ENCODE measurements at places on chromosomes 7 and 10.

GRCh38 chr10:7547206-7547605 lies 119.6 kb downstream of the ITIH5 start:
- no peak for DNase-seq

DNA sequence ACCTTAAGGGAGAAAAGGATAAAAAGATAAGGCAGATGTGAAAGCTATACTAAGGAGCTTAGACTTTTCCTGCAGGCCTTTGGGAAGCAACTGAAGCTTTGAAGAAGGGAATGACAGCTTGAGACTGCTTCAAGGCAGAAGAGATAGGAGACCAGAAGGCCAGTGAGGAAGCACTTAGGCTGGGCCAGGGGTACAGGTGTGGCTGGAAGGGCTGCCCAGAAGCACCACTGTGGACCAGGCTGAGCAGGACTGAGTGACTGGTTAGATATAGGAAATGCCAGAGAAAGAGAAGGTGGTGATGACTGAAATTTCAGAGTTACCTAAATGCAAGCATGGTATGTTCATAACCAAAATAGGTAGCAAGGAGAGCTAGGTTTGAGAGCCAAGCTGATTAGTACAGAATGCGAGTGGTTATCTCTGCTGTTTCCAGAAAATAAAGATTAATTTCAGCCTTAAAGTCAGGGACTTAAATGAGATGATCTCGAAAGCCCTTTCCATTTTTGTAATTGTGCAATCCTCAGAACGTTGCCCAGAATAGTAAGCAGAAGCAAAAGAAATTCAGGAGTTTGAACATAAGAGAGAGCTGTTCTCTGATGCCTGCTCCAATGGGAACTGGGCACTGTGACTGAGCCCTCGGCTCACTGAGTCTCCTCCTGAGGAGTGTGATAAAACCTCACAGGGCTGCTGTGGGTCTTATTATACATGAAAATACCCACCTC lies 54.9 kb downstream of the MET start:
- DNase-seq = no peak

GRCh38 chr7:16065939-16066338 lies 355.4 kb downstream of the CRPPA start:
- no peak for DNase-seq

DNA sequence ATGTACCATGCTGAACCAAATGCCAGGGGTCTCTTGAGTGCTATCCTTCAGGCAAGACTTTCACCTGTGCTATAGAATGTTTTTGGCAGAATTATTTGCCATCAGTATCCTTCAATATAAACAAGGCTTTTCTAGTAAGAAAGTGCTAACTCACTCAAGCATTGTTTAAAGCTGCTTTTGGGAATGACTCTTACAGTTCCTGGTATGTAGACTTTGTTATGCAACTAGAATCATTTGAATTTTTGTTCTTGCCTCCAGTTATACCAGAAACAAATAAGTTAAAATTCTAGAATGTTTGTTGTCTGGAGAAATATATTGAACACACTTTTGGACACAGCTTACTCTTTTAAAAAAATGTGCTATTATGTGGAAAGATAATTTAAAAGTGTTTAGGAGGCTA lies 39.5 kb upstream of the RTKN2 start:
- DNase-seq = no peak

DNA sequence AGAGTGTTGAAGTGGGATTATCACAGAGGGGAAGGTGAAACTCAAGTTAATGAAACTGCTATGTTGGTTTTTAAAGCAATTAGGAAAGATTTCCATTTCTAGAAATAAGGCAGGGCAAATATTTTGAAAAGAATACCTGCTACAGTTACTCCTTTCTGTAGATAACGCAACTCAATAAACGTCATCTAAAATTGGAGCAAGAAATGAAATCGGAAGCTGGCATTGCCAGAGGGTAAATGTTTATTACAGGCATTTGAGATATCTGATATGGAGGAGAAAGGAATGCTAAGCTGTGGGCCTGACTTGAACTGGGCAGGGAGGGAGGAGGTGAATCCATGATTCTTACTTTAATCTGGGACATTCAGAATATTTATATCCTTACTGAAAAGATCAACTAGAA lies 217.0 kb upstream of the ADARB2 start:
- DNase-seq = no peak

- no peak for DNase-seq
These were observed 123.6 kb downstream of the RNF32 start for GRCh38 chr7:156764016-156764669.

DNA sequence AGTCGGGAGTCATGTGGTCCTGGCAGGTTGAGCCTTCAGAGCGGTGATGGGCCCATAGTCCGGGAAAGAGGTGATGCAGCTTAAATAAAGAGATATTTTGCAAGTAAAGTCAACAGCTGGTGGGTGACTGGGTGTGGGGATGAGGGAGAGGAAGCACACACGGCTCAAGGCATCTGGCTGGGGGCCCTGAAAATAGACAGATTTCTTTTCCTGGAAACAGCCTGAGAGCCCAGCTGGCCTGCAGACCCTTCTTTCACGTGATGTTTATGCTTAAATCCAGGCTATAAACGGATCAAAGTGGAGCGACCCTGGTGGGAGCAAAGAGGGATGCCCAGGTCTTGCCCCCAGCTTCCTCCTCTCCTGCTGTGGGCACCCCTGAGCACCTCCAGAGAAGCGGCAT lies 149.1 kb downstream of the TEX36 start:
- DNase-seq = no peak

GRCh38 chr10:93063977-93064660 lies 3.5 kb downstream of the CYP26C1 start:
- DNase-seq = no peak

DNA sequence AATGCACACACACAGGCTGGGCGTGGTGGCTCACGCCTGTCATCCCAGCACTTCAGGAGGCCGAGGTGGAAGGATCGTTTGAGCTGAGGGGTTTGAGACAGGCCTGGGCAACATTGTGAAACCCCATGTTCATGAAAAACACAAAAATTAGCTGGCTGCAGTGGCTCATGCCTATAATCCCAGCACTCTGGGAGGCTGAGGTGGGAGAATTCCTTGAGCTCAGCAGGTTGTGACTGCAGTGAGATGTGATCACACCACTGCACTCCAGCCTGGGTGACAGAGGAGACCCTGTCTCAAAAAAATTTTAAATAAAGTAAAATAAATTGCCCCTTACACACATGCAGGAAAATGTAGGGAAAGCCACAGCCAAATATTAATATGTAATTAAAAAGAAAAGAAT lies 44.1 kb downstream of the RNF32 start:
- DNase-seq = no peak

DNA sequence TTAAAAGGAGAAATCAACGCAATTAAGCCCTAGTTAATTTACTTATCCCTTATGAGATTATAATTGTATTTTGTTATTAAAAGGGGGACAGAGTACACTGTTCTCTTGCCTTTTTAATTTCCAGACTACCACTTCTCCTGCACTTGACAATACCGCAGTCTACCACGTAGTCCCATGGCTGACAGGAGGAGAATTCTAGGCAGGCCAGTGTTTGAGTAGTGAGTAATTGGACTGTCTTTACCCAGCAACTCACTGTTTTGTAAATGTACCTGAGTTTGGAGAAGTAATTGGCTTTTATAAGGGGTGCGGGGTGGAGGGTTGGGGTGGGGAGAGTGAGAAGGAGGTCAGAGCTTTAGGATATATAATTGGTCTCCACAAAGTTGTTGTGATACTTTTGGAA lies 85.4 kb downstream of the CFTR start:
- no peak for DNase-seq

DNA sequence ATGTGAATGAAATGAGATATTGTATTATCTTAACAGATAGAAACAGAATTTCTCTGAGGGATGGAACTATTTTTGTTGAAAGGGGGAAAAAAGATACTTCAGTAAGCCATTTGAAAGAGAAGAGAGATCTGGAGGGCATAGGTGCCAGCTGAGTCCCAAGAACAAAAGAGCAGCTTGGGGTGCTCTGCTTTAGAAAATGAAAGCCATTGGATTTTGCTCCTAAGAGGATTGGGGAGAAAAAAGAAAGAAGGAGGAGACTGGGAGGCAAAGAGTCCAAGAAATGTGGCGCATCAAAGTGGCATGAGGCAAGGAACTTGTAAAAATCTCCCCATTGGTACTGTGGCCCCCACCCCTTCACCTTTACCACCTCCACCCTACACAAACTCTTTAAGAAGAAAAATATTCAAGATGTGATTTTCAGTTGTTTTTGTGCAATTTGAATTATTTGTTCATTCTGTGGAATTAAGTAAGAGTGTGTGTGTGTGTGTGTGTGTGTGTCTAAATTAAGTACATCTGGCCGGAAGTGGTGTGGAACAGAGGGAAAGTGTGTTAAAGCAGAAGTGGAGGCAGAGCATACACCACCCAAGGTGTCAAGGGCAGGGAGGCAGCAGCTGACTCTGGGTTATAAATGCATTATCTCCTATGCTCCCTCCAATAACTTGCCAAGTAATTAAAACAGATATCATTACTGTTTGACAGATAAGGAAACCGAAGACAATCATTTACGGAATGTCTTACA lies 9.9 kb upstream of the GNAI1 start:
- DNase-seq = no peak

- DNase-seq = no peak
These were observed 312.4 kb upstream of the AUTS2 start for GRCh38 chr7:69285854-69286253.

- DNase-seq = no peak
These were observed 6.9 kb upstream of the AOC1 start for GRCh38 chr7:150845421-150845861.

GRCh38 chr10:47062441-47063200 lies 151.4 kb downstream of the PTPN20 start:
- DNase-seq = no peak

DNA sequence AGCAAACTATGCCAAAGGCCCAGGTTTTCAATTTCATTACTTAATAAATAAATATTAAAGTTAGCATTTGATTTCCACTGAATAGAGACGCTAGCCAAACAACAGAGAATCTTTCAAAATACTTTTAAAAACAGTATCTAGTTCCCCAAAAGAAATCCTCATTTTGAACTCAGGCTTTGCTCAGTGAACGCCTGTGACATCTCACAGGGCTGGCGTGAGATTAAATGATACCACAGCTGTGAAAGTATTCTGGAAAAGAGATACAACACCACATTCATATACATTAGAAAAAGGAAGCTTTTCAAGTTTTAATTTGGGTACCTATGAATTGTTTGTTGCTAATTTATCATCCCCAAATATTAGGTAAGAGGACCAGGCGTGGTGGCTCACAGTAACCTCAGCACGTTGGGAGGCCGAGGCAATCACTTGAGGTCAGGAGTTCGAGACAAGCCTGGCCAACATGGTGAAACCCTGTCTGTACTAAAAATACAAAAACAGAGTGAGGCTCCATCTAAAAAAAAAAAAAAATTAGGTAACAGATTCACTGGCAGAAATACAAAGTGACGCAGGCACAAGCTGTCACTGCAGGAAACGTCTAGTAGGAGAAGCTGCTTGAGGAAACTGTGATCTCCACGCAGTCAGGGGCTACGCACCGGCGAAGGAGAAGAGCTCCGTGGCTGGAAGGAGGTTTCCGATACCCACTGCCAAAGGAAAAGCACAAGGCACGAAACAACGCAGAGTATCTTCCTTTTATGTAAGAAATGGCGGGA lies 50.0 kb downstream of the AMZ1 start:
- no peak for DNase-seq

GRCh38 chr7:42414941-42415505 lies 178.0 kb upstream of the GLI3 start:
- no peak for DNase-seq

DNA sequence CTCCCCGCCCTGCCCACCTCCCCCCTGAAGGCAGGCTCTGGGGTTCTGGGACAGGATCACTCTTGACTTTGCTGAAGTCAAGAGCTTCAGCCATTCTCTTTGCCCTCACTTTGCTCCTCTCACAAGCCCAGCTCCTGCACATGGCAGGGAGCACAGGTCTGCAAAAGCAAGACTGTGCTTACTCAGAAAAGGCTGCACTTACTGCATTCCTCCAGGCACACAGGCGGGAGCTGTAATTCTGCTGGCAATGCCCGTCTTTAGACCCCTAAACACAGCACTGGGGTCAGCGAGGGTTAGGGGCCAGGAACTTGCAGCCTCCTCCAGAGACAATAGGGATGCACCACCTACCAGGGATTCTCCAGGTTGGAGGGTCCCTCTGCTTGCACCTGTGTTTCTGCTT lies 523.7 kb downstream of the TCERG1L start:
- DNase-seq = no peak

DNA sequence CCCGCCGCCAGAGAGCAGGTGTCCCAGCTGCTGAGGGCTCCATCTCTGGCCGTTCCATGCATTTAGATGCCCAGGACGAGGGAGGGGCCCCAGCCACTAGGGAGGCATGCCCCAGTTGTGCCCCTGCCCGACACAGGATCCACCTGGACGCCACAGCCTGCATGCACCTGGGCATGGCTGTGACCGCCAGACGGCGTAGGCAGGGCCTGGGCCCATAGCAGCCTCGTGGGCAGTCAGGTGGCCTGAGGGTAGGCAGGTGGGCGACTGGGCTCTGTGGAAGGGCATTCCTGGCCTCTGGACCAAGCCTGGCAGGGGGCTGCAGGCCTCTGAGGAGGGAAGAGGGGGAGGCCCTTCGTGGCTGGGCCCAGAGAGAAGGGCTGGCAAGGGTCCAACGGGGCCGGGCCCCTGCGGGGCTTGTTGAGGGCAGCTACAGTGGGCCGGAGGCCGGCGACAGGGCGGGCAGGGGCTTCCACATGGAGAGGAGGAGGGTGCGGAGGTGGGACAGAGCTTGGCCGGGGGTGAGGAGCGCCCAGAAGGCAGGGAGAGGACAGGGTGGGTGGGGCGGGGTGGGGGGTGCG lies 76.0 kb upstream of the NKX6-2 start:
- no peak for DNase-seq

GRCh38 chr7:151940048-151940811 lies 16.0 kb upstream of the GALNTL5 start:
- no peak for DNase-seq

DNA sequence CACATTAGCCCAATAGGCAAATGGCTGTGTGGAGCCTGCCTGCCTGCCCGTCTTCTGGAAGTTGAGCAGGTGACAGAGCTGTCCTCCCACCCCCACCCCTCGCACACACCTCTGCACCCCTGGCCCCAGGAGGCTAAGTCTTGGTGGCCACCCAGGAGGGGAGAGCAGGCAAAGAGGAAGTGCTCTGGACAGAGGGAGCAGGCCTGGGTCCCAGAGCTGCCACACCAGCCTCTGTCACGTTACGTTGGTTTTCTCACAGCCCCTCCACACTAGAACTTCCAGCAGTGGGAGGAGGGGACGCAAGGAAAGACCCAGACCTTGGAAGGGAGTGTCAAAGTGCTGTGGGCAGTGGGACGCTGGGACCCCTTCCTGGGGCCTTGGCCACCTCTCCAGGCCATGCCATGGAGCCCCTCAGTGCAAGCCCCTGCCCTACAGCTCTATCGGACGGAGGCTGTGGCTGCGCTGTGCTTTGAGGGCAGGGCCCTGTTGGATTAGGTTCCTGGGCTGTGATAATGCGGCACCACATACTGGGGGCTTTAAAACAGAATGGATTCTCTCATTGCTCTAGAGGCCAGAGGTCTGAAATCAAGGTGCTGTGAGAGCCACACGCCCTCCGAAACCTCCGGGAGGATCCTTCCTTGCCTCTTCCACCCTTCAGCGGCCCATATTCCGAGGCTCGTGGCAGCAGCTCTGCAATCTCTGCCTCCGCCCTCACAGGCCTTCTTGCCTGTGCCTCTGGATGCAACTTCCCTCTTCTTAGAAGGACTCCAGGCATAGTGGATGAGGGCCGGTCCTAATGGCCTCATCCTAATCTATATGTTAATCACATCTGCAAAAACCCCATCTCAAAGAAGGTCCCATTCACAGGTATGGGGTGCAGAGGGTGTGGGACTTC lies 9.9 kb downstream of the PRKAG2 start:
- DNase-seq = no peak
